Astrocyte (in vitro differentiated cells and primary cell): ENCODE measurements at places on chromosomes 7 and 10.

GRCh38 chr7:27549606-27550005 lies 113.1 kb downstream of the HIBADH start:
- DNase-seq: no peak

DNA sequence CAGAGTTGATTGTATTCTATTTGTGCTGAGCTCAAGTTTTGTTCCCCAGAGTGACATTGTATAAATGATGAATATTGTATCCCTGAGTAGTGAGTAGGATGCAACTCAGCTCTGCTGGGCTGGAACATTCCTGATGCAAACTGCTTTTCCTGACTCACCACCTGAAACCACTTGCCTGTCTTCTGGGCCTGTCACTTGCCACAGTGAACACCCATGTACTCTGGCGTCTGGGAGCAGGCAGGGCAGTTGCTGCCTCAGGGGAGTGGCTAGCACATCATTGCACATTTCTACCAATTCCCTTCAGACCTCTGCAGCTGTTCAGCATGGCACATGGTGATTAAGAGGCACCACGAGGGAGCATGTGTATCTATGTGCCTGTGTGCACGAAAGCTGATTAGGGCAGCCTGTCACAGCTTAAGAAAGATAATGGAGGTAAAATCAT lies 157.3 kb downstream of the SND1 start:
- peak; percentile 67 for DNase-seq

GRCh38 chr7:83456413-83456812 lies 192.5 kb downstream of the SEMA3E start:
- DNase-seq: no peak

GRCh38 chr7:69908454-69908853 lies 310.2 kb downstream of the AUTS2 start:
- DNase-seq: no peak

DNA sequence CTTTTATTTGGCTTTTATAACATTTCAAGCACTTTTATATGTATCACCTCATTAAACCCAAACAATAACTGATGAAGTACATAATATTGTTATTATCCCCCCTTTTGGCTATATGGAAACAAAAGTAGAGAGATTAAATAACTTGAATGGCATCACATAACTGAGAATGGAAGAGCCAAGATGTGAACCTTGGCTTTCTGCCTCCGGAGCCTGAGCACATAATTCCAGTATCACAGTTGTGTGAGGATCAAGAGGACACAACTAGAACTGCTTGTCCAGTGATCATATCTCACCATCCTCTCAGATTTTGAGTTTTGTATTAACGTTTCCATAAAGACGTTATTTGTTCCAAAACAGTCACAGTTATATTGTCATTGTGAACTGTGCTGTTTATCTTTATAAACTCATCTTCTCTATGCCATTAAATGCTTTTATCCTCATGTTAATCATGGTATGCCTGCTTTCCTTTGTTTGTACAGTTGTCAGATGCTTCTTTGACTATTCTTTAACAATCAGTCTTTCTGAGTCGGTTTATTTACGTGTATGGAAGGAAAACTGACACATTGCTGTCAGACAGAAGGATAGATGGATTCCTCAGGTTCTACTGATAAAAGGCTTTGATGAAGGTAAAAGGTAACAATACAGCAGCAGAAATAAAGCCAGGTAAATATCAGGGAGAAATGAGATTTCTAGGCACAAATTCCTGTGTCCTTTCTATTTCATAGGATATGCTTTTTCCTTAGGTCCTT lies 92.0 kb upstream of the FAM13C start:
- DNase-seq: no peak

- DNase-seq: no peak
Measured at GRCh38 chr7:8226501-8226900, 35.5 kb downstream of the ICA1 start.

- no peak for DNase-seq
Measured at GRCh38 chr7:13949939-13950338, 39.5 kb downstream of the ETV1 start.

- DNase-seq: no peak
Measured at GRCh38 chr10:90028312-90028711, 326.9 kb downstream of the KIF20B start.

- DNase-seq: no peak
Measured at GRCh38 chr10:131770946-131771633, 129.7 kb upstream of the PPP2R2D start.

DNA sequence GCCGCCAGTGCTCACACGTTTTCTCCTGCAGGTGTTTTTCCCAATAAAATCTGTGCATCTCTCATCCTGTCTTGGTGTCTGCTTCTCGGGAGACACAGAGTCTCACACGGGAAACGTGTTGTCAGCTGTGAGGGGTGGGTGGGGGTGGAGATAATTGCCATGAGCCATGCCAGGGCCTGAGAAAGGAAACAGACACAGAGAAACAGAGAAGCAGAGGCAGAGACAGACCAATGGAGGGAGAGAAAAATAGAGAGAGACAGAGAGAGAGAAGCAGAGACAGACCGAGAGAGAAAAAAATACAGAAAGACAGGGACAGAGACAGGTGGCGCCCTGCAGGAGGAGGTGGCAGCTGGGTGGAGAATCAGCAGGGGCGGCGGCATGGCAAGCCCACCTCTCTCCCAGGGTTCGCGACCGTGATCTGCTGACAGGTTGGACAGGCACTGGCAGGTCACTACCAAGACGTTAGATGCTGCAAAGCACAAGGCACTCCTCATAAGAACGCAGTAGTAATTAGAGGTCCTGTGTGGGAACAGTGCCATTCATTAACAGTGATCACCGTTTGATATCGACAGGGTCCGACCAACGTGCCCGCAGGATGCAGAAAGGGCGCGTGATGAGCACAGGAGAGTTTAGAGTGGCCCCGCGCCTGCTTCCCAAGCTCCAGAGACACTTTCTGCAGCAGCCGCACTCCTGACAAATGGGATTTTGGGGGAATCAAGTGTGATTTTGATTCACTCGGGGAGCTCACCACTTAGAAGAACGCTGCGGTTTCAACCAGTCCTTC lies 70.5 kb upstream of the INSIG1 start:
- no peak for DNase-seq

- DNase-seq: no peak
Measured at GRCh38 chr10:133353202-133353959, 4.4 kb downstream of the FUOM start.

DNA sequence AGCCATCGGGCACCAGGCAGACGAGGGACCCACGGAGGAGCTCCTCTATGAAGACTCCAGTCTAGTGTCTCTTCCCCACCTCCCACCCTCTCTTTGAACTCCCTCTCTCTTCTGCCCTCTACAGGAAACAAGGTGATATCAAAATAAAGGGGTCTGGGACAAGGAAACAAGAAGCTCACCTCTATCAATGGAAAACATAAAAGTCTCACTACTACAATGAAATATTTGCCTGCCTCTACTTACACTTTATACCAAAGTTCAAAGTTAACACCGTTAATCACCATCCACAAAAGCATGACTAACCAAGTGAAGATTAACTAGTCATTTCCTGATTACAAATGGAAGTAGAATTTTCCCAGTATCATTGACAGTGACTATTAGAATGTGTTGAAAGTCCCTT lies 82.2 kb downstream of the PARD3 start:
- peak; percentile 58 for DNase-seq

DNA sequence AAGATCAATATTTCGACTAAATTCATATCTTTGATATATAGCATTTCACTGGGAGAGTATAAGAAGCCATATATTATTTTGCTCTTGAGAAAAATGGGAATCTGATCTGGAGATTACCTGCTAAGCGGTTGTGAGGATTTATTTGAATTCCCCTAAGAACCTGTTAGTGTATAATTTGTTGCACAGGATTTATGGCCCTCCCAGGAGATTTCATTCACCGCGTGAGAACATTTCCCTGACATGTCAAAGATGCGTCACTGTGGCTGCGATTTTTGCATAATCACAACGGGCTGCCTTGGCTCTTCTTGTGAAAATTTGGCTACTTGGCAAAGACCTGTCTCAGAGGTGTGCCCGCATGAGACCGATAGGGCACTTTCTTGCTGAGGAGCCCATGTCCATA lies 184.7 kb upstream of the PFKP start:
- DNase-seq: no peak

- no peak for DNase-seq
Measured at GRCh38 chr10:76026905-76027304, 595.5 kb downstream of the LRMDA start.

GRCh38 chr7:50697748-50698147 lies 84.9 kb downstream of the GRB10 start:
- no peak for DNase-seq

DNA sequence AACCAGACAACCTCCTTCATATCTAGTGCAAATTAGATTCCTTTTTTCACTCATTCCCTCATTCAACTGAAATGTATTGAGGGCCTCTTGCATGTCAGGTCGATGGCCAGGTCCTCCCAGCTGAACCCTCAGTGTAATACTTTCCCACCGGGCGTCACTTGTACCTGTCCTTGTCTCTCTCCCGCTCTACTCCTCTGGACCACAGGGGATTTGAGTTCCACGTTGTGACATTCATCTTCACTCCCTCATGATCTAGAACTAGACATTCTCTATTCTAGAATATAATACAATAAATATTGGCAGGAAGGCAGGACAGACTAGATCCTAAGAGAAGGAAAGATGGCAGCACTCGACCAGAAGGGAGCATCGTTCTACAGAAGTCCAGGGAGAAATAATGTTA lies 83.9 kb downstream of the WNT2 start:
- no peak for DNase-seq

DNA sequence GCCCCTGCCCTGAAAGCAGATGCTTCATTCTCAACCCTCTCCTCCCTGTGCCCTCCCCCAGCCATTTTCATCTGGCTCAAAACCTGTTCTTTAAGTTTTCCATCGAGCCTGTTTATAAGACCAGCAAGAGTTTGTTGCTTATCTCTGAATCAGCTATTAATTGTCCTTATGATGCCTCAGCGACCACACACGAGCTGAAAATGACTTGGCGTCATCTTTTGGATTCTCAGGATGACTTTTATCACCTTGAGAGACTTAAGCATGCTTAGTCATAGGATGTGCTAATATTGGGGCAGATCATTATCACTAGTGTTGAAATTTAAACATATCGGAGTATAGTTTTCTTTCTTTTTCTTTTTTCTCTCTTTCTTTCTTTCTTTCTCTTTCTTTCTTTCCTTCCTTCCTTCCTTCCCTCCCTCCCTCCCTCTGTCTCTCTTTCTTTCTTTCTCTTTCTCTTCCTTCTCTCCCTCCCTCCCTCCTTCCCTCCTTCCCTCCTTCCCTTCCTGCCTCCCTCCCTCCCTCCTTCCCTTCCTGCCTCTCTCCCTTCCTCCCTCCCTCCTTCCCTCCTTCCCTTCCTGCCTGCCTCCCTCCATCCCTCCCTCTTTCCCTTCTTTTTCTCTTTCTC lies 184.5 kb downstream of the PHTF2 start:
- DNase-seq: peak; percentile 25

GRCh38 chr7:20200361-20200760 lies 16.8 kb downstream of the MACC1 start:
- no peak for DNase-seq

GRCh38 chr10:95864906-95865813 lies 42.6 kb upstream of the CC2D2B start:
- DNase-seq: peak; percentile 67

GRCh38 chr7:90698616-90699015 lies 102.5 kb downstream of the CDK14 start:
- DNase-seq: no peak

GRCh38 chr10:114876169-114876568 lies 54.6 kb downstream of the FHIP2A start:
- DNase-seq: no peak

DNA sequence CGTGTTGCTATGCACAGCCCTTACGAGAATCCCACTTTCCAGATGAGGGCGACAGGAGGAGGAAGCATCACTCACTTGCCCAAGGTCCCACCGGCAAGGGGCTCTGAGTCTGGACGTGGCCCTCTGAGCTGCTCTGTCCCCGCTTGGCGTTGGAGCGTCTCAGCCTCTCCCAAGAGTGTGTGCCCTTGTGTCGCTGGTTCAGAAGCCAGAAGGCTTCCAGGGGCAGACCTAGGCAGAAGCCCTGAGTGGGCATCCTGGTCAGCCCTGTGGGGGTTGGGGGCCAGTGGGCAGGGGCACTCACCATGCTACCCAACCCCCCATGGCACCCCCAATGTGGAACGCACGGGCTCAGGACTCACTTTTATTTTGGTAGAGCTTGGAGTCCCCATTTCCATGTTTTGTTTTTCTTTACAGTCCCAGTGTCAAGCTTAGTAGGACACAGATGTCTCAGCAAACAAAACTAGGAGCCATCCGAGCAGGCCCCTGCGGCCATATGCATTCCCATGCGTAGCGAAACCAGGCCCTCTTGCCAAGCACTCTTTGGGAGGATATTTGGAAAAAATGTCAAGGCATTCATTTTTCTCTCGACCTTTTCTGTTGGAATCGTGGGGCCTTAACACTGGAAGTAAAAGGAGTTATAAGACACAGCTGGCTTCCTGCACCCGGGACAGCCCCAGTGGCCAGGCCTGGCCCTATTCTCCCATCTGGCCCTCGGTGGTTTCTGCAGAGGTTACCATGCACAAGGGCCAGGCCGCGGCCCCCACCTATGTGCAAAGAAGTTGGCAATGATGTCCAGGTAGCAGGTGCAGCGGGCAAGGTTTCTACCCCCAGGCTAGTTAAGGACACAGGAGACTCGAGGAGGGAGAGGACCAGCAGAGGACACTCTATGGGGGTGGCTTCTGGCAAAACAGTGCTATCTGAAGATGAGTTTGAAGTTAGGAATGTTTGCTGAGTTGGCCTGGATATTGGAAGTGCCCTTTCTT lies 97.0 kb downstream of the LHPP start:
- DNase-seq: no peak

DNA sequence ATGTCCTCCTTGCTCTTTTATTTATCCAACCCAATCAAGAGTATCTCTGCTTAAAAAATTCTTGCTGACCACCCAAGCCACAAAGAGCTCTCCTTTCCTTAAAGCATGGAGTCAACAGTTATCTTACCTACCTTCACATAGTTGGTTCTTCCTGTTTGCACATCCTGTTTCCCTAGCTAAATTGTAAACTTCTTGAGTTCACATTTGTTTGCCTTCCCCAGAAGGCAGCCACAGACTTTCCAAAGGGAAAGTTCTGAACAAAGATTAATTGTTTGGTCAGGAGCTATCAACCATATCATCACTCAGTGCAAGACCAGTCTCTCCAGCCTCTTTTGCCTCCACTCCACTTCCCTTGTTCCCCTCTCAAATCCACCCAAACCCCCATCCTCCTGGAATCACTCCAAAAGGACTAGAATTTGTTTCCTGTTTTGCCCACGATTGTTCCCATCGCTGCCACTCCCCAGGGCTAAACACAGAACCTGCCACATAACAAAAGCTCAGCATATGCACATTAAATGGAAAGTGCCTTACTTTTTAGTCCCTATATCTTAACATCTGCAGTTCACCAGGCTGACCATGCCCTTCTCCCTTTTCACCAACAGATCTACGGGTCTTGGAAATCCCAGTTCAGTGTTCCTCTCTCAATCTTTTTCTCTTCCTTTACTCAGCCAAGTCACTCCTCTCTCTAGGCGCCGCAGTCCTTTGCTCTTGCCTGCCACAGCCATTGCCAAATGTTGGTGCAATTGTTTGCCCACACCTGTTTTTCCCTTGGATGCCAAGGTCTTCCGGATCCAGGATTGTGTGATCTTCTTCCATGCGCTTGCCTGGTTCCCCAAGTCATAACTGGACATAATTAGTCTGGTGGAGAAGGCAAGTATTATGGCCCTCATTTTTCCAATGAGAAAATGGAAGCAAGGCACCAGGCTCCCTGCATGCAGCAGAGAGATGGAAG lies 265.5 kb downstream of the KCNMA1 start:
- no peak for DNase-seq
